ENCODE measurements at places on chromosomes 1 and 21.

GRCh38 chr1:224544346-224545110 lies 71.6 kb upstream of the CNIH3 start:
- peak; percentile 47 for DNase-seq

GRCh38 chr1:214604523-214604922 lies 1.5 kb downstream of the CENPF start:
- DNase-seq, result peak; percentile 33

- DNase-seq, result no peak
These were observed 71.4 kb downstream of the SLC44A5 start for GRCh38 chr1:75539230-75540116.

- no peak for DNase-seq
These were observed 111.3 kb downstream of the PLPPR5 start for GRCh38 chr1:98893371-98893770.

DNA sequence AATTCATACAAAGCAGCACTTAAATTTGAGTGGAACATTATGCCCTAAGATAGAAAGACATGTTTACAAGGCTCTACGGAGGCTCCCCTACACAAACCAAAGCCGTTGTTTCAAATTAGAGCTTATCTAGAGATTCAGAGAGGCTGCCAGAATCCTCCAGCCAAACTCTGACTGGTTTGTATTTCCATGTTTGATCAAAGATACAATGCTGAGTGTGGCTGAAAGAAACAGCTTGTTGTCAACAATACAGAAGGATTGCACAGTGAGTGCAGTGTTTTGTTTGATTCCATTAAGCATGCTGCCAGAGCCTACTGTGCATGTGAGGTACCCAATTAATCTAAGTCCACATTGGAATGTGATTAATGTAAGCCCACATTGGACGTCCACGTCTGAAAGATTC lies 402.7 kb downstream of the DISC1 start:
- no peak for DNase-seq

DNA sequence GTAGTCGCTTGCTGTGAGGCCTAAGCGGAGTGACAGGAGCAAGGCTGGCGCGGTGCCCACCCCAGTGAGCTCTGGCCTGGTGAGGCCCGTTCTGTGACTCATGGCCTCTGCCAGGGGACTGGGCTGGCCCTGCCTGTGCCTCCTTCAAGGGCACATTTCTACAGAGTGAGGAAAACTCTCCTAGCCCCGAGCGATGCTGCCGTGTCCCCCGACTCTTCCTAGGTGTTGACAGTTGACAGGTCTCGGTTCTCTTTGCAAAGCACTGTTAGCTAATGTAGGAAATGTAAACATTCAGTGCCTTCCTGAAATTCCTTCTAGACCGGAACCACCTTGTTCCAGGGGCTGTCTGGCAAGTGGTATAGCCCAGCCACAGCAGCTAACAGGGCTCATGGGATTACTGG lies 43.9 kb downstream of the ABCG1 start:
- peak; percentile 24 for DNase-seq

DNA sequence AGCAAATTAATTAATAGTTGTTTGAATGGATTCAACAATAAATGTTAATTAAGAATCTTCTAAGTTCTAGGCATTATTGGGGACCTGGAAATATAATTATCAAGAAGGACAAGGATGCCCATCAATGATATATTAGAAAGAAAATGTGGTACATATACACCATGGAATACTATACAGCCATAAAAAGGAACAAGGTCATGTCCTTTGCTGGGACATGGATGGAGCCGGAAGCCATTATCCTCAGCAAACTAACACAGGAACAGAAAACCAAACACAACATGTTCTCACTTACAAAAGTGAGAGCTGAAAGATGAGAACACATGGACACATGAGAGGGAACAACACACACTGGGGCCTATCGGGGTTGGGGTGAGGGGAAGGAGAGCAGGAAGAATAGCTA lies 141.4 kb upstream of the JUN start:
- no peak for DNase-seq

GRCh38 chr1:246497331-246497915 lies 9.7 kb downstream of the SMYD3 start:
- peak; percentile 79 for DNase-seq

GRCh38 chr1:236654957-236655356 lies 31.3 kb upstream of the ACTN2 start:
- DNase-seq, result no peak

DNA sequence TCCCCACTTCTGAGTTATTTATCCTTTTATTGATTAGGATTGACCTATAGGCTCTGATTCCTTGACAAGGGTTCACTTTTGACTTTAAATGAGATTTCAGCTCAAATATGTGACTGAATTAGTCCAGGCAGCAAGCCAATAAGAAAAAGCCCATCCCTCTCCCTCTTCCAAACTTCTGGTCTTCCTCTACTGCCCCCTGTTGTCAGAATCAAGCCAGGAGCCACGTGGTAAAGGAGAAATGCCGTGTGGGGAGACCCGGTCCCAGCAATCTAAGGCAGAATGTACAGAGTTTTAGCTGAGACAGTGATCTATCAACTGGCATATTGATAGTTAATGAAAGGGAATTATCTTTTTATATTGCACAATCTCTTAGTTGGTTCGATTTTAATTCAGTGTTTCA lies 5.2 kb downstream of the ADAMTS5 start:
- DNase-seq, result no peak

GRCh38 chr21:36792505-36792967 lies 93.6 kb downstream of the SIM2 start:
- DNase-seq, result peak; percentile 54

- DNase-seq, result peak; percentile 80
These were observed at the start of gene MAP7D1 for GRCh38 chr1:36155408-36156328. MAP7D1 (plus strand) TSS chr1:36156160; CDS start chr1:36156418, 258 bp downstream.

GRCh38 chr1:169821500-169821899 lies 26.8 kb upstream of the METTL18 start:
- no peak for DNase-seq

- peak; percentile 26 for DNase-seq
These were observed 601 bp downstream of the UBE2G2 start for GRCh38 chr21:44800971-44801467.

DNA sequence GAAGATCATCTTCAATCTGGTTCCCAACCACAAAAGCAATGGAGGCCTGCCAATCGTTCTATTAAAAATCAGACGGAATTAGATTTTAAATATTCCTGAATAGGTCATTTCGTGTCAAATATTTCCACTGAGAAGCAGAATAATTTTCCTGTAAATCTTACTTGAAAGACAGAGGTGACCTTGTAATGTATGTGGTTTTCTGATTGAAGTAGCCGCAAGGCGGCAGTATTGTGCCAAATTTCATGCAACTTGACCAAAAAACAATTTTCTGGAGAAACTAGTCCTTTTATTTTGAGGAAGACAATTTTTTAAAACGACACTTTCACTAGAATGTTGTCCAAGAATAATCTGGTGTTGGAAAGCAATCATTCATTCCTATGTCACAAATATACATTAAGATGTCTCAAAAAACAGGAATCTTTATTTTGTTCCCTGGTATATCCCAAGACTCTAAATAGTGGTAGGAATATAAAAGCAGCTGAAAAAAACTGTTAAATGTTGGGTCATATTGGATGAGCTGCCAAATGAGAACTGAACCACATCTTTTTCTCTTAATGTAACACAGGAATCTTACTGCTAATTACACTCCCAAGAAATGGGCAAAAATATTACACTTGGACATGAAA lies 33.6 kb downstream of the SPAG17 start:
- peak; percentile 67 for DNase-seq

- peak; percentile 87 for DNase-seq
These were observed 132.5 kb upstream of the LYPLAL1 start for GRCh38 chr1:219041141-219041540.

- DNase-seq, result no peak
These were observed 153.3 kb downstream of the GRIK3 start for GRCh38 chr1:36881068-36881405.

- DNase-seq, result no peak
These were observed 161.7 kb downstream of the TGFBR3 start for GRCh38 chr1:91724231-91724630.

DNA sequence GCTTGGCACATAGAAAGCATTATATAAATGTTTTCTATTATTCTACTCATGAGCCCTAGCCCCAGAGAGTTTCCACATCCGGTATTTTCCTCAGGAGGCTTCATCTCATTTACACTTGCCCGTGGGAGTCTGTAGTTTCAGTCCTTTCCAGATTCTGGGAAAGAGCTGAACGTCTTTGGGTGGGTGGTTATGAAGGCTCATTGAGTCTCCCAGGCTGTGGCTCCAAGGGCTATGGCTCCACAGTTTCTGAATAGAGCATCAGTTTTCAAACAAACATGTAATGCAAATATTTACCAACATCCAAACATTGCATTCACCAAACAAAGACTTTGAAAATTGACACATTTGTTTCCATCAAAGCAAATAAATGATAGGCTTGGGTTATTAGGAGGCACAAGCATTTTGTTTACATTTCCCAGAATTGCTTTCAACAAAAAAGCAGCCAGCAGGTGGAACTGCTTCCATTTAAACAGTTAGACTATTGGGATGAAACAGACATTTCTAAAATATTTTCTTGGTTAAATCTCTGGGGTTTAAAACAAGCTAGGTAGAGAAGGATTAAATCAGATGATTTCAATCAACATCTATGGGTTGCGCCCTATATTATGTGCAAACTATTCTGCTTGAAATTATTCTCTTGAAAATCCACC lies 1.3 kb upstream of the LEMD1 start:
- DNase-seq, result no peak

DNA sequence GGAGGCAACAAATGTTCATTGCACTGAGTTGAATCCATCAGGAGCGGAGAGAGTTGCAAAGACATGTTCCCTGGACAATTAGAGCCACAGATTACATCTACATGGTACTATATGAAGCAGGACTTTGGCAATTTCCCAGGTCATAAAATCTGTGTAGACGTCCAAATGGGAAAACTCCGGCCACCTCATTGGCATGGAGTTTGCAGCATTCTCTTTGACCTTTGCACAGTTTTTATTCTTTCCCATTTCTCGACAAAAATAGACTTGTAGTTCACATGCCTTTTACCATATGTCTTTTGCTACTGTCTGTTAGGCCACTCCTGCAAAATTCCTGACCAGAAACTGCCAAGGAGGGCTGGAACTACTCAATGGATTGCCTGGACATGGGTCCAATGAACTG lies 48.2 kb downstream of the UBE2T start:
- no peak for DNase-seq

- no peak for DNase-seq
These were observed 969 bp downstream of the ACAP3 start for GRCh38 chr1:1306661-1307260.

GRCh38 chr1:155320661-155321617 lies at the start of gene RUSC1:
RUSC1 (plus strand) TSS chr1:155320894; CDS start chr1:155321774, 880 bp downstream.
- DNase-seq, result peak; percentile 49

DNA sequence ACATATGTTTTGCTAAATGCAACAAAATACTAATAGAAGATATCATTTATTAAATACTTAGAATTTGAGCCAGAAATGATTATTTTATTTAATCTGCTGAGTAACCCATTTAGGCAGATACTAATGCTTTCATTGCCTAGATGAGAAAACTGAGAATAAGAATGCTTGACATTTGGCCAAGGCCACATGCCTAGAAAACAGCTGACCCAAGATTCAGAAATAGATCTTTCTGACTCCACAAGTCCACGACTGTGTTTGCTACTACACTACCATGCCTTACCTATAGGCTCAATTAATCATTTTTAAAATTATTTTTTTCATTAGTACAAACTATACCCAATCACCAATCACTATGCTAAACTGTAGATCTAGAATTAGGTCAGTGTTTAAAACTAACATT lies 129.7 kb downstream of the ATP1B1 start:
- DNase-seq, result peak; percentile 20

DNA sequence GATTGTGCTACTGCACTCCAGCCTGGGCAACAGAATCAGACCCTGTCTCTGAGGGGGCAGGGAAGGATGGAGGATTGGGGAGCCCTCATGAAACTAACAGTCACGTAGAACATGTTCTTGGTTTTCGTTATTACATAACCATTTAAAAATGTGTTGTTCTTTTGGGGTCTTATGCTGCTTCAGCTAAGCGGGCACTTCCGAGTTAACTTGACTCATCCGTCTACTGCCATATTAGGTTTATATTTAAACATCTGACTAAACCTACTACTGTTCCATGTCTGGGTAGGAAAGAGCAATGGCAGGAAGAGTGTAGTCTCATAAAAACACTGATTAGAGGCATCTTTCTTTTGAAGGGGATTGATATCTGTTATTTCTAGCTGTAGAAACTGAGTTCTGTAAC lies 59.5 kb upstream of the BMP8A start:
- DNase-seq, result peak; percentile 77

DNA sequence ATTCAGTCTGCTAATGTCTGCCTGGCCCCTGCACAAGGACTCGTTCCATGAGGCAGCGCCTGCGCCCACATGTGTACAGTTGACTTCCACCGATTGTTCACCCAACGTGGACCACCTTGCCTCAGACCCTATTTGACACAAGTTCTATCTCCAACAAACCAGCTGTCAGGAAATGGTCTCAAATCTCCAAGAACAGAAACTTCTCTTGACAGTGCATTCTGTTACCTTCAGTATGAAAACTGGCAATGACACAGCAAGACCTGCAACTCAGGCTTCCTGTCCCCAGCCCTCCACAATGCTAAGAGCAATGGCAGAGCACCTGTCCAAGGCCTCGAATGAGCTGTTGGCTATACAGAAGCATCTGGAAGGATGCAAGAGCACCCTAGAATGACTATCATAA lies 102.3 kb upstream of the CLDN14 start:
- no peak for DNase-seq

- DNase-seq, result peak; percentile 81
These were observed 83.0 kb upstream of the IVNS1ABP start for GRCh38 chr1:185400052-185400451.

- peak; percentile 10 for DNase-seq
These were observed 170.3 kb downstream of the HHIPL2 start for GRCh38 chr1:222377428-222378088.

- no peak for DNase-seq
These were observed 28.9 kb downstream of the ERI3 start for GRCh38 chr1:44326024-44326701.

DNA sequence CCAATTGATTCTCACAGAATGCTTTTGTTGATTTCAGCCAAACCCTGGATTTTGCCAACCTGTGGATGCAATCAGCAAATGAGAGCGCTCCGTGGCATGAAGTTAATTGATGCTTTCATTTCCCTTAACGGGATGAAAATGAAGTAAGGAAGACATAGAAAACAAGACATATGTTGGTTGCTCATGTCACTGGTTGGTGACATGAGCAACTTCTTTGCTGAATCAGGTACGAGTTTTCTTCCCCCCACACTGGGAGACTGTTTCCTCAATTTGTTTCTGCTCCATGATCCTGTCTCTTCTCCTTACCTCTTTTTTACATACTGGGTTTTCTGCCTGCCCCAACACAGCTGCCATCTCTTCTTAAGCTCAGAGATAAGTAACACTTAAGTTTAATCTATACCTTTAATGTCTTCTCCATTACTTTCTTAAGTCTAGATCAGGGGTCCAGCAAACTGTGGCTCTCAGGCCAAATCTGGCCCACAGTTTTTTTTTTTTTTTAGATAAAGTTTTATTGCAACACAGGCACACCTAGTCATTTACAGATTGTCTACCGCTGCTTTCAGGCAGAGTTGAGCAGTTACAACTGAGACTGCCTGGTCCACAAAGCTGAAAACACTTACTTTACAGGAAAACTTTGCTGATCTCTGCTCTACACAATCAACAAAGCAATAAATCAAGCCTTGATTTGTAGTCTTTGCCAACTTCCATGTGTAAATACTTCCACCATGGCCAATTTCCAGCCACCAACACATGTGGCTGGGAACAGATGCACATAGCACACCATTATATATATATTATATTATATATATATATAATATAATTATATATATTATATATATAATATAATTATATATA lies 13.3 kb downstream of the GPR157 start:
- peak; percentile 13 for DNase-seq

- DNase-seq, result peak; percentile 76
These were observed 37.9 kb upstream of the MGST3 start for GRCh38 chr1:165592945-165593823.

GRCh38 chr1:156402331-156403020 lies 33.5 kb downstream of the RHBG start:
- DNase-seq, result no peak
